ENCODE measurements at places on chromosomes 5 and 9.

DNA sequence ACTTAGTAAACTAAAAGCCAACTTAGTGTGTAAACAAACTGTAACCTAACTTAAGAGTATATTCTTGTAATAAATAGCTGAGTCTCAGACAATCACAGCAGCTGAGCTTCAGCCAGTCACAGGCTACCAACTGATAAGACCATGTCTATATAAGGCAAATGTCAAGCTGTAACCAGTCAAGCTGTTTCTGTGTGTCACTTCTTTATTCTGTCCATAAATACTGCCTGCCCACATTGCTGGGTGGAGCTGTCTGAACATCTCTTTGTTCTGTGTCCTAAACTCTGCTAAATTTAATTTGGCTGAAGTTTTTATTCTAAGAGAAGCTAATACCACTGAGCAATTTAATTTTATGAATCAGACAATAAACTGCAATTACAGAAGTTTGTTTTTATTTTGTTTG, 412.1 kb upstream of the CDH10 start:
- no peak for DNase-seq

- DNase-seq = no peak
Observed at GRCh38 chr9:25994605-25995004, 316.4 kb upstream of the TUSC1 start.

- peak; percentile 12 for DNase-seq
Observed at GRCh38 chr5:62093976-62094375, 212.0 kb upstream of the KIF2A start.

DNA sequence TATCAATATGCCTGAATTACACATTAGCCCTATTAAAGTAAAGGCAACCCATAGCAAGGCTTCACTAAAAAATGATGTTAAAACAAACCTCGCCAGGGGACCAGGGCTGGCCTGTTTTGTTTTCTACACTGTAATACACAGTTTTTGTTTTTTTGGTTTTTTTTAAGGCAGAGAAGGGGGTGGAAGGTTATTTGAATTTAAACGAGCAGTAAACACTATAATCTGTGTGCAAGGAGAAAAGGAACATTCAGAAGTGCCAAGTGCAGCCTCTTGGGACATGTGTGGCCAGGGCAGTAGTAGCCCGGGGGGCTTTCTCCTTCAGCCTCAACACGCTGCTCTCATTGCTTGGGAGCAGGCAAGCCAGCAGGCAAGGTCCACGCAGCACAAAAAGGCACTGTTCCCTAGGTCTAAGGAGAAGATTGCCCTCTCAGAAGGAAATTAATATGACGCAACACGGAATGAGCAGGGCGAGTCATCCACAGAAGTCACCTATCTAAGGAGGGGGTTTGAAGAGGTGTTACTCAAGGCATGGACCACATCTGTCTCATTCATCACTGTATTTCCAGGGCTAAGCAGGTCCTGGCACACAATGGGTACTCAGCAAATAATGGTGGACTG, 16.2 kb downstream of the SIL1 start:
- DNase-seq = no peak

DNA sequence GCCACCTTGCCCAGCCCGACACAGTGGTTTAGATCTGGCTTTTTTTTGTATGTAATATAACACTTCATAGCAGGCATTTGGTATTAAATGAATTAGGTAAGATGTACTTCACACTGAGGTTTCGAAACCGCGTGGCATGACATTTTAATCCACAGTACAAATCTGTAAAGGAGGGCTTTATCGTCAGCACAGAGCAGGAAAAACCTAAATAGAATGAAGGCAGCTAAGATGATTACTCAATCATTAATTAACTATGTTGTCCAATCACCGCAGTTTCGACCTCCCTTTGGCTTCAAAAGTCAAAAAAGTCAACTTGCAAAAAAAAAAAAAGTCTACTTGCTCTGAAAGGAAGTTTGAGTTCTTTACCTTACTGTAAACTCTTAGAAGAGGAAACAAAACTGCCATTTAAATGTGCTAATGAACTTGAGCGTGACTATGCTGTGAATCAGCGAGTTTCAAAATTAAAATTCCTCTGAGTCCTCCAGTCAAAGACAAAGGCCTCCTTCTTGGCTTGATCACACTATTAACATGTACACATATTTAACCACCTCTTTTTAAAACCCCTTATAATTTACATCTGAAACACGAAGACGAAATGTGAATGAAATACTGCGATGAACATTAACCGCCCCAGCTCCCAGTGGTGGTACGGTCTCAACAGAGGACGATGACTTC, 698 bp upstream of the SEC24A start:
- no peak for DNase-seq

DNA sequence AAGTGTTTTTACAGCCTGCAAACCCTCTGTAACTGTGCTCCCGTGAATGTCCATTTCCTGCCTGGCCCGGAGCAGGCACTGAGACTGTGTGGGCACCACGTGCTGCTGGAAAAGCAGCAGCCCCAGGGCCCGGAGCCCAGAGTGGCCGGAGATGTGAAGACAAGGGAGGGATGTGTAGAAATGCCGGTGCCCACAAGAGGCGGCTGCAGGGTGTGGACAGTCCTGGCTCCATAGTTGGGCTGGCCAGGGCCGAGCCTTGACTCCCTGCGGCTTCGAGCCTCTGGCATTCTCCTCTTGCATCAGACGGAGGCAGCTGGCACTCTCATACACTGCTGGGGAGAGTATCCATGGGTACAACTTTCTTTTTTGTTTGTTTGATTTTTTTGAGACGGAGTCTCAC, 13.2 kb upstream of the GFPT2 start:
- DNase-seq = no peak

- no peak for DNase-seq
Observed at GRCh38 chr9:91130796-91131318, 230.9 kb downstream of the AUH start.

DNA sequence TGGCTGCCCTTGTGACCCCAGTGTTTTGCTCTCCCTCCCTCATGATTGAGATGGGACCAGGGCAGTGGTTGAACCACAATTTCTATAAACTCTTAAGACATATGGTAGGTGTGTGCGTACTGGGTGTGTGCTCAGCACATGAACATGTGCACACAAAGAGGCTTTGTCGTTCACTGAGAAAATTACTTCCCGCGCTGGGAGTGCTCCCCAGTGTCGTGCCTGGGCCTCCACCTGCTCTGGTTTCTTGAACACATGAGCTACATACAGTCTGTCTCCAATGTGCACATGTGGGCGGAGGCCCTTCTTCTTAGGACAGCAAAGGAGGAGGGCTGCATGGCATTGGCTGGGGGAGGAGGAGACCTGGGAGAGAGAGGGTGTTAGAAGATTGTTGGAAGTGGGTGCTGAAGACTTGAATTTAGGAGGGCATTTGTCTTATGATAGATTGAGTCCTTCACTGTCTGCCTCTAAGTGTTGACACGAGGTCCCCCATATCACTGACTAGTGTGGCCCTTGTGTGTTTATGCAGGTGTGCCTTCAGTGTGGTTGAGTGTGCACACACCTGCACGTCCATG, 170.0 kb downstream of the CACNA1B start:
- no peak for DNase-seq

DNA sequence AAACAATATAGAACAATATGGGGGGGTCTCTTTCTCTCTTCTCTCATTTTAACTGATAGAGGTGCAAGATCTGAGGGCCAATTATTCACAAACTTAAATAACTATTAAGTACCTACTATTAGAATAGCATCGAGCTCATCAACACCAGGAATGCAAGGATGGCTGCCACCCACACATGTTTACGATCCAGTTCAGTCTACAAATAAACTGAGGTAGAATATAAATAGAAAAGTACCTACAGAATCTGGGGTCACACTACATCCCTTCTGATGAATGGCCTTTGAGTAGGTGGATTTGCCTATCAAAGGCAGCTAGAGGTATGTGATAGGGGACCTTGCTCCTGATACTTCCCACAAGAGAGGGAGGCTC, 91.8 kb upstream of the ZNF366 start:
- DNase-seq = no peak

DNA sequence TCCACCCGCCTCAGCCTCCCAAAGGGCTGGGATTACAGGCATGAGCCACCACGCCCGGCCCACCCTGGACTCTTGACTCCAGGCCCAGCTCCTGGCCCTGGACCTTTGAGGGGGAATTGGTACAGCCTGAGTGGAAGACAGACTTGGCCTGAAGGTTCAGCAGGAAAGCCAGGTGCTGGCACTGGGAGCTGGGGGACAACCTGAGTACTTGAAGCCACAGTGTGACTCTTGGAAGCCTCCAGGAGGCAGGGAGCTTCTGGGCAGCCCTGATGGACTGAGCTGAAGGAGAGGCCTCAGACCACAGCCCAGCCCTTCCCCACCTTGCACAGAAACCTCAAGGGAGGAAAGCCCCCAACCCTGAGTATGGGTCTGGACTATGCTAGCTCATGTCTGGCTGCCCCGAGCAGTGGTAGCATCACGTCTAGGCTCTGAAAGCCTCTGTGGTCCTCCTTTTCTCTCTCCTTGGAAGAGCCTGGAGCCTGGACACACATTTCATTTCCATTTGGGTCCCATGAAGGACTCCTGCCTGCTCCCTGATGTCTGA, 54.1 kb downstream of the RASGEF1C start:
- no peak for DNase-seq

DNA sequence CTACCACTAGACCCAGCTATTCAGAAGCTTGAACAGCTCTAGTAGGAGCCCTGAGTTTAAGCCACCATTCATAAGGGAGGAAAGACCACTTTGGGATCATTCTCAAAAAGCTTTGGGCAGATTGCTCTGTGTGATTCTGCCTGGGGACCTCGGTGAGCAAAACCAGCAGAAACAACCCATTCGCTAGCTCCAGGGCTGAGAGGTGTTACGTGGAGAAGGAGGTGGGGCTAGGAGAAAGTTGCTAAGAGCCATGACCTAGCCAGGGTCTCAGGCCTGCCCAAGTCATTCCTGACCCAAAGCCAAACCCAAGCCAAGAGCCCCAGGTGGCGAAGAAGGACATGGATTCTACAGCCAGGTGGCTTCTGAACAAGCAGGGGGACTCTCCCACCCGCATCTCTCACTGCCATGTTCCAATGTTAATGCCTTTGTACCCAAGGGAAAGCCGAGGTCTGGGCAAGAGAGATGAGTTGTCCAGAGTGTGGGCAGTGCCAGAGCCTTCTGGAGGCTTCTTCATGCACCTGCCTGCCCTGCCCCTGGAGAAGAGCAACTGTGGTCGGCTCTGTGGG, 4.0 kb upstream of the BARHL1 start:
- no peak for DNase-seq

DNA sequence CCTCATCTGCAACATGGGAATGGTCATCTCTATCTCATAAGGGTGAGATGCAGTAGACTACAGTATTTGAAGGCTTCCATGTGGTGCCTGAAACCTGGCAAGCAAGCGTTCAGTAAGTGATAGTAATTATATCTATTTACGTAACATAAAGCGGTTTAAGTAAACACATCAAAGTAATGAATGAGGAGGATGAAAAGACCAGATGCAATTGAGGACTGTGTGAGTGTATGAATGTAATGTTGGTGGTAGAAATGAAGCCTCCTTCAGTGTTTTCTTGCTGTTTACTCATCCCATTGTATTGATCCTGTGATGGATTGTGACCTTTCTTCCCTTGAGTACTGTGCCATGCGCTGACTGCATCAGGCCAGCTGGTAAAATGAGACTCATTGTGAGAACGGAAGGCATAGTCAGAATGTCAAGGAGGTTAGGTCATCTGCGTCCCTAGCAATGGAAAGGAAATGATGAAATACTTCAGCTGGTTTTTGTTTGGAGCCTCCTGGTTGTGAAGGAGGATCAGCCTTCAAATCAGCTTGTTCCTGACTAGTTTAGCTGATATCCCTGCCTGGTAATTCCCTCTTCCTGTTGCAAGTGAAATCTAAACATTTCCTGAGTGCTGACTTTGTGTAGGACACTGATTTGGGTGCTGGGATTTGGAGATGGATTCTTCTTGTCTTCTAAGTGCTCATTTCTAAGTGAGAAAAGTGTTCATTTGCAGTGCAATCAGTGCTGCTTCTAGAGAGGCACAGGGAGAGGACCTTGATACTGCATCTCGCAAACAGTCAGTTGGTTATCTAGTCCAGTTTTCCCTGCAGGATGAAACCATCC, 35.6 kb downstream of the TNFSF8 start:
- DNase-seq = no peak

DNA sequence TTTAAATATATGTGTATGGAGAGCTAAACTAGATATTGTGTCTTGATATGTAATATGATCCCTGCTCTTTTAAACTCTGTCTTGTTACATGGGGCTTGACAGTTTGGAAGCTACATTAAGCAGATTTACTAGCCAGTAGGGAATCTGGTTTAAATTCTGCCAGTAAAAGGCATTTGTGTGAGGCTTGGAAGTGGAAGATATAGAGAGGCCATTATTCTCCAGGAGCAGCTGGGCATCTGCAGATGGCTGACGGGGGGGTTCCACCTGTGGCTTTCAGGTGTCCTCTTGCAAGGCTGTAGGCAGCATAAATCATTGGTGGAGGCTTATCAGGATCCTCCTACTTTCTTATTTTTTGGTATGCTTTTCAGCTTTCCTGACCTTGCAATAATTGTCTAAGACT, 179.1 kb upstream of the FBXL7 start:
- DNase-seq = no peak

- no peak for DNase-seq
Observed at GRCh38 chr5:128100860-128101557, 17.4 kb downstream of the SLC12A2 start.

- no peak for DNase-seq
Observed at GRCh38 chr5:151072630-151073025, 8.2 kb downstream of the TNIP1 start.

GRCh38 chr5:65961633-65962032, 35.3 kb downstream of the ERBIN start:
- no peak for DNase-seq

DNA sequence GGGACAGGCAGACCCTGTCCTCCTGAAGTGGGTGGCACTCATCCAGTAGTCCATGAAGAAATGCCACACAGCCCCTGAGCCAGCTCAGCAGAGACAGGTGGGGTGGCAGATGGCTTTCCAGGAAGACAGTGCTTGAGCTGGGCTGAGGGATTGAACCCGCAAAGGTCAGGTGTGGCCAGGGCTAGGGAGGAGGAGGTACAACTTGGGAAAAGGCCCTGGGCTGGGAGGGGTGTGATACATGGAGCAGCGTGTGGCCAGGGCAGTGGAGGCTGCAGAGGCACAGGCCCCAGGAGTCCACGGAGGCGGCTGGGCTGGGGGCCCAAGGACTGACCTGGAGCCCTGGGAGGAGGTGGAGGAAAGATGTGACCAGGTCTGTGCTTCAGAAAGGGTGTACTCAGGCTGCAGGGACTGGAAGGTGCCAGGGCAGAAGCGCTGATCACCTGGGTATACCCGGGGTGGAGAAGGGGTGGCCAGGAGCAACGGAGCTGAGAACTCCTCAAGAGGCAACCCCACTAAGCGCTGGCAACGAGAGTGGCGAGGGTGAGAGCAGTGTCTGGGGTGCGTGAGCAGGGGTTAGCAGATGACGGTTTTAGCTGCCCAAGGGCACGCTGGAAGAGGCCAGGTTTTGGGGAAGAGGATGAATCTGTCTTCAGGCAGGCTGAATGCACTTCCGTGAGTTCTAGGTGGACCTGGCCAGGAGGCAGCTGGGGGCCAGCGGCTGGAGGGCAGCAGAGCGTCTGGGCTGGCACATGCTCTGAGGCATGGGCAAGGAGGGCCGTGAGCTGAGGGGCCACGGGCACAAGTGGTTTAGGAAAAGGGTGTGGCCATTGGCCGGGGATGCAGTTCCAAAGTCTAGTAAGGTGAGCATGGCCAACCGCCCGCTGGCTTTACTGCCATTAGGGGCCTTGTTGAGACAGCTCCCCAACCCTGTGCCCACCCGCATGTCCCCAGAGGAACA, 3.9 kb upstream of the RABL6 start:
- peak; percentile 2 for DNase-seq

GRCh38 chr9:92737611-92738299, 26.9 kb downstream of the BICD2 start:
- DNase-seq = no peak

Data from NCI-H1694 treated with DMSO at 0.1 percent for 48 hours (cell line).